ENCODE measurements at places on chromosomes 2 and 18.
A peak's percentile ranks its signal among the peaks of the same experiment; 100 is the strongest.

GRCh38 chr2:121545257-121545656 is 14.6 kb downstream of the RNU4ATAC start:
- no peak for DNase-seq

GRCh38 chr18:49898421-49898820 is 85.1 kb upstream of the ACAA2 start:
- DNase-seq, result peak; percentile 87

DNA sequence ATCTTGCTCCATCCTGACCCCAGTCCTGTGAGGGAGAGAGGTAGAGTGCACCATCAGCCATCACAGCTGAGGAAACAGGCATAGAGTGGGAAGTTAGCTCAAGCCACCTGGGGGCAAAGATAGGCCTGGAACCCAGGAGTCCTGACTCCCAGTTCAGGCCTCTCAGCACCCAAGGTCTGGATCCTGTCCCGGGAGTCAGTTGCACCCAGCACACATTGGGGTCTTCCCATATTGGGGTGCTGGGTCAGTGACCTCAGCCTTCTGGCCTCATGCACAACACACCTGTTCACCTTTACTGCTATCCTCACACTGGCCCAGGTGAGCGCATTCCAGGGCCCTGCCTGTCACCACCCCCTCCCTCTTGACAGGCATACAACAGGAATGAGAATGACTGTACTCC is 24.7 kb downstream of the ST8SIA5 start:
- no peak for DNase-seq

DNA sequence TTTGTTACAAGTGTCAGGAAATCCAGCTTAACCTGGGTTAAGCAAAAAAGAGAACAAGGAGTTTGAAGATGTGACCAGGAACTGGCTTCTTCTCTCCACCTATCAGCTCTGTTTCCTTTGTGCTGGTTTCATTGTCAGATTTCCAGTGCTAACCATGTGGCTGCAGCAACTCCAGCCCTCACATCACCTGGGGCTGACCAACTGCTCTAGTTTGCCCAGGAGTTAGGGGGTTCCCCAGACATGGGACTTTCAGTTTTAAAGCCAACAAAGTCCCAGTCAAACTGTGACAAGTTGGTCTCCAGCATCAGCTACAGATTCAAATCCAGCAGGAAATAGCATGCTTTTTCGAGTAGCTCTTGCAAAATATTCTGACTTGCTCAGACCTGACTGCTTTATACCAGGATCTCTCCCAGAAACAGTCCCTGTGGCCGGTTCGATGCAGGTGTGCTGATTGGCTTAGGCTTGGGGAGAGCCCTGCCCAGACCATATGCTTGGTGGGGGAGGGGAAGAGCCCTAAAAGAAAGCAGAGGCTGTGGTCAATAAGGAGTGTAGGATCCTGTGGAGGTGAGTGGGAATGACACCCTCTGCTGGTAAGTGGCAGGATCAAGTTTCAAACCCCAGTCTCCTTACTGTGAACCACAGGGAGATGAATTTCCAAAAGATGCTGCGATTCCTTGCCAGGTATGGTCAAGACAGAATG is 49.5 kb downstream of the KCNE4 start:
- no peak for DNase-seq

DNA sequence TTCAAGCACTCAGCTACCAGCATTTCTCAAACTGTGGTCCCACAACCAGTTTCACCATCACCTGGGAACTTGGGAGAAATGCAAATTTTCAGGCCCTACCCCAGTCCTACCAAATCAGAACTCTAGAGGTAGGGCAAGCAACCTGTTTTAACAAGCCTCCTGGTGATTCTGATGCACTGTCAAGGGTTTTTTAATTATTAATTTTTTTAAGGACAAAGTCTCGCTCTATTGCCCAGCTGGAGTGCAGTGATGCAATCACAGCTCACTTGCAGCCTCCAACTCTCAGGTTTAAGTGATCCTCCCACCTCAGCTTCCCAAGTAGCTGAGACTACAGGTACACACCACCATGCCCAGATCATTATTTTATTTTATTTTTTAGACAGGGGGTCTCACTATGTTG is 7.8 kb downstream of the ACMSD start:
- DNase-seq, result no peak

DNA sequence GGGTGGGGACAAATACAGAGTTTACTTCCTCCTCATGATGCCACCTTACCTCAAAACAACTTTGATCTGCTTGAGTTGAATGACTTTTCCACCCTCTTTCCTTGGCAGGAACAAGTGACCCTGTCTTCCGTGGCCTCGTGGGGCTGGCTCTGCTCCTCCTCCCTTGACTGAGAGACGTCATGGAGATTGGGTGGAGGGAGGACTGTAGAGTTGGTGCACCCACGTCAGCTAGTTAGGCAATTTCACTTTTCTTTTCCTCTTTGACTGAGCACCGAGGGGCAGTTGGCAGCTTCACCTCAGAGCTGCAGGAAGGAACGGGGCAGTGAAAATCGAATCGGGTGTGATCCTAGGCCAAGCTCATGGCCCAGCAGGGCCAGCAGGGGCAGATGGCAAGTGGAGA is at the start of gene SP140:
TSS of gene SP140 (plus strand) at position 251 of the 400 bp plus-strand sequence. CDS start at position 360, 109 bp downstream.
- DNase-seq, result peak; percentile 74

- DNase-seq, result no peak
Measured at GRCh38 chr2:149744865-149745264, 157.3 kb upstream of the MMADHC start.

DNA sequence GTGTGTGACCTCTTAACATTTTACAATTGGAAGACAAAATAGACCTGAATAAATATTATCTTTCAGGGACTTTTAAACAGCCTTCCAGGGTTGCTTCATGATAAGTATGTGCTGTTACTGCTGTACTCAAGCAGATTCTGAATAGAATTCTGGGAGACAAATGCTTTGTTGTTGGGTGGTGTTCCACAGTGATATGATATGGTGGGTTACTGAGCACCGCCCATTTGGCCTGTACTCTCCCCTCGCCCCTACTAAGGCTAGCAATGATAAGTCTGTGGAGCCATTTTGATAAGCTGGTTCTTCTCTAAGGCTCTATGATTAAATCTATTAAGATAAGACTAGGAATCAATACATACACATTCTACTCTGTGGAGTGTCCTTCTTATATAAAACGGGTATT is 89.8 kb upstream of the ITGA4 start:
- DNase-seq, result no peak

- no peak for DNase-seq
Measured at GRCh38 chr2:184326066-184326465, 272.3 kb upstream of the ZNF804A start.

- no peak for DNase-seq
Measured at GRCh38 chr18:22542406-22542835, 124.7 kb upstream of the CTAGE1 start.

DNA sequence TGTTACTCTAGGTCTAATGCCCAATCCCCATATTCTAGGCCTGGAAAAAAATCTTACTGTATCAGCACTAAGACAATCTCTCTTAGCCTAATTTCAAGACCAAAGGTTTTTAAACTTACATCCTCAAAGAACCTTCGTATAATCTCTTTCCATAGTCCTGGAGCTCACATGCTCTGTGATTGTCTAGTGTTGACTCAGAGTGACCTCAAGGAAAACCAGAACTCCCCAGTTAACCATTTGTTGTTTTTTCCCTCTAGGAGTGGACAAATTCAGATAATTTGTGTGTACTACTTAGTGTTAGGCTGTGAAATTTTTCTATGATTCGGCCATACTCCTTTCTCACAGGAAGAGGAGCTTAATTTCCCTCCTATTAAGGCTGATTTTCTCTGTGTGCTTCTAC is 536.1 kb downstream of the SLC4A3 start:
- no peak for DNase-seq

DNA sequence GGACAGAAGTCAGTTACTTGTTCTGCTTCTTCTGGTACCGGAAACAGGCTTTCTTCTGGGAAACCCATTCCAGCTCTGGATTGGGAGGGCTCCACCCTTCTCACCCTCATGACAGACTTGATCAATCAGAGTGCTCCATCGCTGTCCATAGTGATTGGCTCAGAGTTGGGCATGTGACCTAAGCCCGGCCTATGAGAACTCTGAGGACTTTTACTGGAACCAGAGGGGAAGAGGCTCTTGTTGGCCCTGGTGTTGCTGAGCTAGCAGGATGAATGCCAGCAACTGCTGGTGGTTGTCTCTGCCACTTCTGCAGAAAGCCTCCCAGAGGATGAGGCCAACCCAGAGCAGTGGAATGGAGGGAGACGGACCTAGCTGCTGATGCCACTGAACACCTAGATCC is 33.3 kb downstream of the TMEM37 start:
- DNase-seq, result peak; percentile 32

DNA sequence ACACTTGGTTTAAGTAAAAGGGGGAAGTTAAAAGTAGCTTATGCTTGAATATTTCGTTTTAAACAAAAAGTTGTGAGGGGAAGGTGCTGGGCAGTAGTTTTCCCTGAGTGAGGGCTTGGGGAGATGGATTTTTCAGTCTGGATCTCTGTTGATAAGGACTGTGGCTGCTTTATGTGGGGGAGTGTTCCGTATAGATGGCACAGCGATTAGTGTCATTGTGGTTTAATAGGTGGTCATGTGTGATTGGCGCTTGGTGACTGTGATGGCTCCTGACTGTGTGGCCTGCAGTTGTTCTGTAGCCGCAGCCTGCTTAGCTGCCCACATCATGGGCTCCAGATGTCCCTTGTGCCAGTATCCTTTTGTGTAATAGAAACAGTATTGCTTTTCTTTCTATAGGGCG is 156.2 kb downstream of the WDSUB1 start:
- DNase-seq, result no peak

DNA sequence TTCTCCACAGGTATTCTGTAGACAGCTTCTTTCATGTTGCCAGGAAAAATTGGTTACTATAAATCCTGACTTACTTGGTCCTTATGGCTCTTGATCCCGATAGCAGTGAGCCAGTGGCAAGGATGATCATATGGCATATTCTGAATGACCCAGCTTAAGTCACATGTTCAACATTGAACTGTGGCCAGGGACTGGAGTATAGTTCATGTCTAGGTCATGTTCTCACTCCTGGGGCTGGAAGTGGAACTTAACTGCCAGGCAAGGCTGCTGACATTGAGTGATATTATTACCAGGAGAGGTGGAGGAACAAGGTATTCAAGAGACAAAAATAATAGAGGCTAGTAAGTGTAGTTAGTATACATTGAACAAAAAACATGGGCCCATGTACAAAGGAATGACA is 26.2 kb downstream of the R3HDM1 start:
- no peak for DNase-seq

- no peak for DNase-seq
Measured at GRCh38 chr2:62471816-62472215, 34.2 kb downstream of the TMEM17 start.

DNA sequence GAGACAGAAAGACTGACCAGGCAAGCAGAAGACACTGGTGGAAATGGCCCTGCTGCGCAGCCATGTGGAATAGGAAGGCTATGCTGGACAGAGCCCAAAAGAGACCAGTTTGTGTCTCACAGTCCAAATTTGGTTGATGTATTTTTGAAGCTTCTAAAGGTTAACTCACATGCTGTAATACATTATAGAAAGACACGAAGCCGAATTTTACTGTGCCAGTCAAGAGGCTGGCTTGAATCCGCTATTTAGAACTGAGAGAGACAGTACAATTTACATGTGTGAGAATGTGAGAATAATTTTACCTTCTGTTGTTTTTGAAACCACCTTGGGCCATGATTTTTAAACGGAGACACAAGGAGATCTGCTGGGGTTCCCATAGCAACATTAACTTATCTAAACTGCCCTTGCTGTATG is 113.6 kb downstream of the METTL8 start:
- DNase-seq, result peak; percentile 56

DNA sequence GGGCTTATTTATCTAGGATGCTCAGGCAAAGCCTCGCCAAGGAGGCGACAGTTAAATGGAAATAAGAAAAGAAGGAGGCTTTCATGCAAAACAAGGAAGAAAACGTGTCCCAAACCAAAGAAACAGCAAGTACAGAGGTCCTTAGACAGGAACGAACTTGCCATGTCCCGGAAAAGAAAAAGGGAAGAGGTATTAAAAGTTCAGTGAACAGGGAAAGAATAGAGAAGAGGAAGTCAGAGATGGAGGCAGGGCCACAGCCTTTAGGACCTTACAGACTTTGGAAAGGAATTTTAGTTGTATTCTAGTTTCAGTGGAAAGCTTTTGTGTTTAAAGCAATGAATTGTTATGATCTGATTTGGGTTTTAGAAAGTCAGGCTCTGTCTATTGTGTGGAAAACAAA is 22.1 kb downstream of the IKZF2 start:
- DNase-seq, result no peak

DNA sequence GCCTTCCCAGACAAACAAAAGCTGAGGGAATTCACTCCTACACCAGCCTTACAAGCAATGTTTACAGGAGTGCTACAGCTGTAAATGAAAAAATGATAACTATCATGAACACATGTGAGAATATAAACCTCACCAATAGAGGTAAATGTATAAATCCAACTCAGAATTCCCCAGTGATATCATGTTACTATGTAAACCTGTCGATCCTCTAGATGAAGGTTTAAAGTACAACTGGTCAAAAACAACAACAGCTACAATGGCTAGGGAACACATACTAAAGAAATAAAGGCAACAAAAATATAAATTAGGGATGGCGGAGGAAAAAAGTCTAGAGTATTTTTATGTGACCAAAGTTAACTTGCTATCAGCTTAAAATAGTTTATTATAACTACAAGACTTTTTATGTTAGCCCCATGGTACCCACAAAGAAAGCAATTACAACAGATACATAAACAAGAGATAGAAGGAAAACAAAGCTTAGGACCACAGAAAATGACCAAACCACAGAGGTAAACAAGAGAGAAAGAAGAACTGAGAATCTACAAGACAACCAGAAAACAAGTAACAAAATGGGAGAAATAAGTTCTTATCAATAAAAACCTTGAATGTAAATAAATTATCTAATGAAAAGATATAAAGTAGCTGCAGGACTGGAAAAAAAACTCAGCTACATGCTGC is 8.3 kb downstream of the CERKL start:
- DNase-seq, result no peak

DNA sequence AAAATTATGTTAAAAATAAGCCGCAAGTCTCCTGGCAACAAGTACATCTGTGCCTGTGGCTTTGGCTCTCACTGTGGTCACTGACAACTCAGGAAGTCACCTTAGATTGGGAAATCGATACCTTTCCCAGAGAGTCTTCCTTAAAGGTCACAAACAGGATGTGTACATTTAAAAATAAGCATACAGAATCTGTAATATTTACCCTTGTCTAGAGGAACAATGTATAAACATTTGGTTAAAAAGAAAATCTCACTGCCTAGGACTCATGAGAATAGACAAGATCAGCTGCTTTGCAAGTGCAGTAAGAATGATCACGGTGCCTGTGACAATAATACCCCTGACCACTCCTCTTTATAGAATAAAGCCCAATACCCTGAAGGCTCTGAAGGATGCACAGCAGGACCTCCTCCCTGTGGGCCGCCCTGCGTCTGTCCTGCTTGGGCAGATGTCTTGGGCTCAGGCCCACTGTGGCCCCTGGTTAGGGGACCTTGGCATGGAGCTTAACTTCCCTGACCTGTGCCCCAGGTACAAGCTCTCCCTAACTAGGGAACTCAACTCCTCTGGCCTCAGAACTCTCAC is 98.0 kb upstream of the MGAT4A start:
- no peak for DNase-seq

DNA sequence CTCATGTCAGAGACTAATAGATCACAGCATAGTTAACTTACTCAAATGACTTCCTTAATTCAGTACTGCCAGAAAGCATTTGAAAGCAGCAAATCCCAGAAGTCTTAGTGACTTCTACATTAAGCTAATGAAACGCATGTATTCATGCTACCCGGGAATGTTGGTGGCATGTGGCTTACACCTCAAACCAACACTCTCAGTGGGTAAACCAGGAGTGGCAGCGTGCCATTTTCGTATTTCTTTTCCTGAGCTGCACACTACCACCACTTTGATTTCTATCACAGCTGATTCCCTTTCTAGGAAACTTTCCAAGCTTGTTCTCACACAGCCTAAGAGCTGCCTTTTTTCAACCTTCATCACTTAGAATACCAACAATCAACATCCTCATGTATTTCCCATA is 646.6 kb downstream of the NRXN1 start:
- DNase-seq, result no peak

All from RPMI8226 (cell line).